ENCODE measurements at places on chromosomes 5 and 9.

DNA sequence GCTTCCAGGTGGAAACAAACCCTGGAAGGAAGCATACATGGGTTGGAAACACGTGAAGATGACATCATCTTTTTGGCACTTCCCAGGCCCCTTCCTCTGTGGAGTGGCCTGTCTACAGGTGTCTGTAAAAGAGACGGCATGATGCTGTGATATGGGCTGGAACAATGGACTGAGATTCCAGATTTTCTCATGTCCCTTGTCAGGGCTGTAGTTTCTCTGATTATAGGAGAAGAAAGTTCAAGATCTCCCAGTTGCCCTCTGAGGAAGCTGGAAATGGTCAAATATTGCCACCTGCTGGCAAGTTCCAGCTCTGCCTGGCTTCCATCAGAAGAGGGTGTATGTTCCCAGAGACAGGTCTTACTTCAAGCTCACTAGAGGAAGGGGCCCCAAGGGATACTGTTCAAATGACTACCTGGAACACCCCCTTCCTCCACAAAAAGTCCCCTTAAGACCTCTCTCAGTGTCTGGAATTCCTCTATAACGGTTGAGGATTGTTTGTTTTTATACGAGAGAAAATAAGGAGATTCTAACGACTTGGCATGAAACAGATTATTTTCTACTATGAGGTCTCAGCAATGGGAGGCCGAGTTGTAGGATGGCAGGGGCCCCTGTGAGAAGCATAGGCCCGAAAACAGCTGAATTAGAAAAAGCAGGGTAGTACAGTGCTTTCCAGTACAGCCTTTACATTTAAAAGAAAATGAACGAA lies 7.3 kb upstream of the ANXA6 start:
- peak; percentile 10 for DNase-seq

GRCh38 chr9:134025606-134026541 lies 593 bp downstream of the BRD3OS start:
- DNase-seq: no peak

- no peak for DNase-seq
These were observed 8.3 kb upstream of the SHROOM1 start for GRCh38 chr5:132838516-132839282.

- no peak for DNase-seq
These were observed 11.8 kb downstream of the COL5A1 start for GRCh38 chr9:134653259-134654009.

GRCh38 chr9:137479892-137480685 lies 21.0 kb upstream of the NSMF start:
- DNase-seq: no peak

GRCh38 chr9:112572416-112572815 lies 85.8 kb downstream of the KIAA1958 start:
- DNase-seq: no peak

- no peak for DNase-seq
These were observed 227.8 kb downstream of the SEMA5A start for GRCh38 chr5:9318031-9318430.

GRCh38 chr9:125815568-125815967 lies 68.4 kb downstream of the PBX3 start:
- peak; percentile 66 for DNase-seq

GRCh38 chr5:171989276-171989675 lies 17.2 kb downstream of the FBXW11 start:
- peak; percentile 92 for DNase-seq

GRCh38 chr9:22035591-22036011 lies 26.5 kb upstream of the CDKN2B start:
- DNase-seq: no peak

GRCh38 chr5:136905571-136905970 lies 540.2 kb upstream of the TRPC7 start:
- no peak for DNase-seq

- no peak for DNase-seq
These were observed 345.5 kb upstream of the PAPPA start for GRCh38 chr9:115808108-115808507.

DNA sequence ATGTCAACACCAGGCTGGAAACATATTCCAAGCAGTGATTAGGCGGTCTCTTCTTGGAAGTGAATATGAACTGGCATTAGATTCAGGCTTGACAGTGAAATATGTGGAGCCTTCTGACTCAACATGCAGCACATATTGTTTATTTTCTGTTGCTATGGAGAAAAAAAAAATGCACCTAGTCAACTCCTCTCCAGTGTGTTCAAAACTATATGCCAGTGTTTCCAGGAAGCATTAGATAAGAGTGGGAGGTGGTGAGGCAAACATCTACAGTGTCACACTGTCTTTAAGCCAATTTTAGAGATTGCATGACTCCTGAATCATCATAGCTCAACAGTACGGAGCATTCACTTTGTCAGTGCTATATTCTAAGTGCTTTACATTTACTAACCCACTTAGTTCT lies 117.9 kb downstream of the HCN1 start:
- no peak for DNase-seq

GRCh38 chr5:135488727-135489465 lies 36.7 kb upstream of the TIFAB start:
- no peak for DNase-seq

GRCh38 chr5:42985129-42986037 lies 54.7 kb downstream of the ANXA2R start:
- peak; percentile 45 for DNase-seq

DNA sequence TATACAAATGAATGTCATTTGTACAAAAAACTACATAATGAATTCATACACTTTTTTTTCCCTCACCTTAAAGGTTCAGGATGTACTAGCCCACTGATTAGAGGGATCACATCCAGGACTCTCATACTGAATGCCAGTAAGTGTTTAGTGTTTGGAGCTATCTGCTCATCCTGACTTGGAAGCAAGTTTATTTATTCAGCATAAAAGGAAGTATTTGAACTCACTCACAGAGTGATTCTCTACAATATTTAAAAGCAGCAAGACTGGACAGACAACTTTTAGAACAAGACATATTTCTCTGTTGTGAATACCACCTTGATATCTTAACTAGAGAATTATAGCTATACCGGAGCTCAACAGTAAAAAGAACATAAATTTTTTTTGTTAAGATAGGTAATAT lies 14.8 kb upstream of the IQGAP2 start:
- no peak for DNase-seq

DNA sequence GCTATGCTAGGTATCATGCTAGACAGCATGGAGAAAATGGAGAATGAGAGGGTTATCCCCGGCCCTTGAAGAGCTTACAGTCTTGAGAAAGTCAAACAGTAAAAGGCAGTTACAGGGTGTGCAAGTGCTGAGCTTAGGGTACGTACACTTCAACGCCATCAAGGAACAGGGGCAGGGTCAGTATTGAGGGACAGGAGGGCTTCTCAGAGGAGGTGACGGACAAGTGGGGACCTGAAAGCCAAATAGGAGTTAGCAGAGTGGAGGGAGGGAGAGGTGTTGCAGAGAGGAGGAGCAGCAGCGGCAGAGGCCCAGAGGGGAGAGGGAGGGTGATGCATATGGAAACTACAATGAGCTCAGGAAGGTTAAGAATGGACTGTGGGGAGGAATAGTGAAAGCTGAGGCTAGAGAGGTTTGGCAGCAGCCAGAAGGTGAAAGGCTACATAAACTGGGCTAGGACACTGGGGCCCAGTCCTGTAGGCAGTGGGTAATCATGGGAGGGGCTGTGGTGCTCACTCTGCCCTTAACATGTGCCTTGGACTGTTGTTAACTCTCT lies 88.0 kb downstream of the NRG2 start:
- DNase-seq: no peak

DNA sequence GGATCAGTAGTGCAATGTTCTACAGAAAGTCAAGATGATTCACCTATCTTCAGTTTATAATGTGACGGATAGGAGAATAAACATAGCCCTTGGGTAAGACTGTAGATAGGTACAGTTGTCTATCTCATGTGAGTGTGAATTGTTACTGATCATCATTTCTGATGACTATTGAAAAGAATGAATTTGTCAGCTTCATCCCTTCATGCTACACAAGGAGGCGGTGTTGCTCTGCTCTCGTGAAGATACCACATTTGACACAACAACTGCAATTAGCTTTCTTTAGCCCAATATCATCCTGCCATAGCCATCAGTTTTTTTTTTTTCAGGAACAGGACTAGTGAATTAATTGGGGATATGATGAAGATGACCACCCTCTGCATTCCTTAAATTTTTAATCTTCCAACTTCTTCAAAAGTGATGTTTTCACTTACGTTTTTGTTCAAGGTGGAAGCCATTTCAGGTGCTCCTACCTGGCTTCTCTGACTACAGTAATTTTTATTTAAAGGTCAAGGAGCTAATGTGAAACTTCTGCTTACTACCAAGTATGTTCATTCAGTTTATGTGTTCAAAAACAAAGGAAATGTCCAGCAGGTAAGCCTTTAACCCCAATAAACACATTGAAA lies 152.9 kb upstream of the MOCS2 start:
- DNase-seq: no peak

DNA sequence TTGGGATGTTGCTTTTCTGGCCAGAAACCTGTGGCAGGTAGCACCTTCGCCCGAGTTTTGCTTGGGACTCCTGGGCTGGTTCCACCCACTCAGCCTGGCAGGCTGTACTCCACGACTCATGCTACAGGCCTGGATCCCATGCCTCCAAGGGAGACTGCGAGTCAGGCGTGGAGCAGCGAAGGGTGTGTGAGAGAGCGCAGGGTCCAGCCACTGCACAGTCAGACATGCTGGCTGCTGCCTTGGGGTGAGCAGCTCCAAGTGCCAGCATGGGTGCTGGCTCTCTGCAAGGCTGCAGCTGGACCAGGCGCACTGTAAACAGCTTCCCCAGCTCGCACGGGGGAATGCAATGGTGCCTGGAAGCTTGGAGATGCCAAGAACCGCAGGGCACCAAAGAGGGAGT lies 249.6 kb upstream of the EDIL3 start:
- DNase-seq: no peak

GRCh38 chr5:136427426-136427825 lies 62.1 kb upstream of the TRPC7 start:
- DNase-seq: no peak

GRCh38 chr5:89213573-89213972 lies 330.6 kb upstream of the MEF2C start:
- DNase-seq: no peak

- DNase-seq: no peak
These were observed 5.5 kb downstream of the CNOT6 start for GRCh38 chr5:180499684-180500083.

Data from epithelial cell of prostate (primary cell).